Cortex of kidney (tissue), 1 donor: ENCODE measurements at places on chromosomes 11 and 22.

- DNase-seq: no peak
Measured at GRCh38 chr11:119550053-119550752, 127.2 kb upstream of the THY1 start.

GRCh38 chr11:98568013-98568412 is 452.7 kb upstream of the CNTN5 start:
- DNase-seq: no peak

DNA sequence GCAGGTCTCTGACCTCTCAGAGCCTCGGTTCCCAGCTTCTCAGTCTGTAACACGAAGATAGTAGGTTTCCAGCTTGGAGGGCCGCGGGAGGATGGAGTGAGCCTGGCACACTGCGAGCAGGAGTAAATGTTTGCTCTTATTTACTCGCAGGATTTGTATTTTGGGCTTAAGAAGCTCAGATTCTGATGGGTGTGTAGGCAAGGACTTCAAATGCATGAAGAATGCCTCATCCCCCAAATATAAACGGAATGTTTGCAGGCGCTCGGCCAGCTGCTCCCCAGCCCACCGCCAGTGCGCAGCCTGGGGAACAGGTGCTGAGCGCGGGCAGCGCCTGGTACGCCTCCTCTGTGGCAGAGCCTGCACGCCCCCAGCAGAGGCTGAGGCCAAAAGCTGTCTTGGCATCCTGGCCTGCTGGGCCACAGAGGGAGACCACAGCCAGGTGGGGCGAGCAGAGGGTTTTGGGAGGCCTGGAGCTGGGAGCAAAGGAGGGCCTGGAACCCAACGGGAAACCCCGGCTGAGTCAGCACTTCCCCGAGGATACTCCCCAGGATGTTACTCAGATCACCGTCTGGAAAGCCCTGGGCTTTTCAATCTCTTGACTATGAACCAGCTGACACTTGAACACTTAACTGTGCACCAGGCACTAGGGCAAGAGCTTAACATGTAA is 9.4 kb downstream of the EHD1 start:
- no peak for DNase-seq

DNA sequence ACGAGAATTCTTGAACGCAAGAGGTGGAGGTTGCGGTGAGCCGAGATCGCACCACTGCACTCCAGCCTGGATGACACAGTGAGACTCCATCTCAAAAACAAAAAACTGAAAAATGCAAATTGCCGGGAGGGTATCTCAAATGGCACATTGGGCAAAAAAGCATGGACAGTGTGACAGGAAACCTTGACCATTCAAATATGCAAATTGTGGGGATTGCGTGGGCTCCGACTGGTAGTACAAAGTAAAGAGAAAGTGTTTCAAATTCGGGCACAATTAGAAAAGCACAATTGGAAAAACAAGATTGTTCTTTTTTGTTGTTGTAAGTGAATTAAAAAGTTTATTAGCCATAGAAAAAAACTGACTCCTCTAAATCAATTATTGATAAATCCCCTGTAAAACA is 56.7 kb upstream of the NUP160 start:
- no peak for DNase-seq

GRCh38 chr11:109641549-109641948 is 219.6 kb downstream of the C11orf87 start:
- no peak for DNase-seq

GRCh38 chr11:101987370-101987769 is 59.9 kb upstream of the CFAP300 start:
- DNase-seq: no peak

DNA sequence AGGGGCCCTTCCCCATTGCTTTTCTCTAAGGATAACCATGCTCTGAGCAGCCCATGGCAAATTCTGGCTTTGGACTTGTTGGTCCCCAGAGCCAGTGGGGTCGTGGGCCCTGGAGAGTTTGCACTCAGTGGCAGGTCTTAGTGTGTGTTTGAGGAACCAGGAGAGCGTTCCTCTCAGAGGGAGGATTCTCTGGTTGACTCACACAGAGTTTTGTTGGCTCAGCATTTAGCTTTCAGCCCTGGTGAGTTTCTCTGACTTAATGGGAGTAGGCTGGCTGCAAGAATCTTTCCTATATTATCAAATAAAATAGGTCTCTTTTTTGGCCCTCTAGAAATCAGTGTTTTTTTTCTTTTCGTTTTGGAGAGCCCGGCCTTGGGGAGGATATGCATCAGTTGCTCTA is 20.9 kb downstream of the ST14 start:
- DNase-seq: no peak

DNA sequence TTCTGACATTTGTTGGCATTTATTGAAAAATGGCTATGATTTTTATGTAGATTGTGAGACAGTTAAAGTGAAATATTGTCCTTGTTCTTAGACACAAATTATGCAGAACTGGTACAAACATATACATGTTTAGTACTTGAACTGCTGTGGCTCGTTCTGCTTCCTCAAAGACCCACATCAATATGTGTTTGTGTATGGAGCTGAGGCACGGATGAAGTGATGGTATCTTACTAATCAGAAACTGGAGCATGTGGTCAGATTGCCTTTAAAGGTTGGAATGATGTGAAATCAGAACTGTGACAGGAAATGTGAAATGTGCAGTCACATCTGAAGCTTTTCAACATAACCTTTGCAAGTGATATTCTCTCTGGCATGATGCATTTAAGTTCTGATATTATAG is 130.4 kb downstream of the NAV2 start:
- DNase-seq: no peak

- DNase-seq: no peak
Measured at GRCh38 chr11:46554213-46555147, 39.3 kb downstream of the AMBRA1 start.

DNA sequence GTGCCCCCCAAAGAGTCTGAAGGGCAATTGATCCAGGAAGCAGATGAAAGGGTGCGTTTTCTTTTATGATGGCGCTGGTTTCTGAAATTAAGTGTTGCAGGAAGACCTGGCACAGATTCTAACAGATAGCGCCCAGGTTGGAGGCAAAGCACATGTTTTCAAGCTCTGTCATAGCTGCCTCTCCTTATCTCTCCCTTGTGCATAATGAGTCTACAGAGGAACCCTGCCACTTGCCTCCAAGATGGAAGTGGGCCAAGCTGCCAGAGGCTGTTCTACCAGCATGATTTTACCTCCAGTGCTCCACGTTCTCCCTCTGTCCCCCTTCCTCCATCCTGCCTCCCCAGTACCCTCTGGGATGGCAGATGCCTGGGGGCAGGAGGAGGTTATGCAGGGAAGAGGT is 30.0 kb upstream of the TLCD5 start:
- DNase-seq: no peak

DNA sequence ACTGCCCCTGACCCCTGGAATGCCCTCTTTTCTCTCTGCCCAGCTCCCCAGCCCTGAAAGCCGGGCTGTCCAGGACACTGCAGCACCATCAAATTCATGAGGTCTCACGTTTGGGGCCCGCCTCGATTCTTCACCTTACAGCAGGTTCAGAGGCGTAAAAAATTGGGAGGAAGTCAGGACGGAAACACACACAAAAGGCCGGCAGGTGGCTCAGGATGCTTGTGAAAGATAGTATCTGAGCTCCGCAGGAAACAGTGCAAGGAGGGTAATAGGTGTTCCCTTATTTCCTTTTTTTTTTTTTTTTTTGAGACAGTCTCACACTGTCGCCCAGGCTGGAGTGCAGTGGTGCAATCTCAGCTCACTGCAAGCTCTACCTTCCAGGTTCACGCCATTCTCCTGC is 4.1 kb downstream of the RFPL2 start:
- DNase-seq: no peak

- DNase-seq: no peak
Measured at GRCh38 chr11:98630736-98631135, 390.0 kb upstream of the CNTN5 start.

DNA sequence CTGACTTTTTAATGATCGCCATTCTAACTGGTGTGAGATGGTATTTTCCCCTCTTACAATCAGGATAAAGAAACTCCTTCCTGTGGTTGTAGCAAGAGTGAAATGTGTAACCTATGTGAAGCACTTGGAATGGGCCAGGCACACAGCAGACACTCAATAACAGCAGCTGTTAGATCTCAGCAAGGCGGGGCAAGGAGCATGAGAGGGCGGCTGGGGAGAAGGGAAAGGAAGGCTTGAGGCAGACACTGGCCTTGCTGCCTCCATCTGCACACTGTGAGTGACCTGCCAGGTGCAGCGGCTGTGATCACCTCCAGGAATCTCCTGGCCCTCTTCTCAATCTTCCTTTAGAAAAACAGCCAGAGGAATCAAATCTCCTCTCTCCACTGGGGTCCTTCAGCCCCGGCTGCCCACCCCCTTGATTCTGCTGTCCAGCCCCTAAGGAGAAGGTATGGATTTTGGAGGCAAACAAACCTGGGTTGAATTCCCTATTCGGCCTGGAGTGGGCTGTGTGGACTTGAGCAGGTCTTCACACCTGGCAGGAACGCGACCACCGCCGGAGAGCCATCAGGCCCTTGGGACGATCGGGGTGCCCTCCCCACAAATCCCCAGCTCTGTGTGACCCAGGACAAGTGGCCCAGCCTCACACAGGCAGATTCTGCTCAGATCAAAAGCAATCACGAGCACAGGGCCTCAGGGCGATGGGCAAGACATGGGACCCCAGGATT is 49.0 kb downstream of the RPUSD4 start:
- DNase-seq: no peak

- no peak for DNase-seq
Measured at GRCh38 chr11:68264741-68265540, 6.8 kb downstream of the C11orf24 start.

- no peak for DNase-seq
Measured at GRCh38 chr11:40376331-40376730, 1083.1 kb downstream of the LRRC4C start.

GRCh38 chr11:92180226-92180625 is 44.4 kb upstream of the FAT3 start:
- no peak for DNase-seq

GRCh38 chr11:129803533-129803932 is 12.1 kb upstream of the TMEM45B start:
- DNase-seq: no peak

DNA sequence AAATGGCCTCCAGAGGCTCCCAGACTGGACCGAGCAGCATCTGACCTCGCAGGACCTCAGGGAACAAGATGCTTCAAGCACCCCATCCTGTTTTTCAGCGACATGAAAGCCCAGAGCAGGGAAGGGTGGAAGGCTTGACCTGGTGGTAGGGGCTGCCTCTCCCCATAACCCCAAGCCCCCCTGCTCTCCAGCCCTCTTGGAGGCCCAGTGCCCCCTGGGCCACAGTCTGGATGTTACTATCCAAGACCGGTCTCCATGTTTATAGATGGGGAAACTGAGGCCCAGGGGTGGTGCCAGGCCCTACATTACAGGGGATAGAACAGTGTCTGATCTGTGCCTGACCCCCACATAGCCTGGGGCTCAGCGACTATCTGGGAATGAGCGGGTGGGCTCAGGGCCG is 7.0 kb downstream of the FGF3 start:
- DNase-seq: no peak

DNA sequence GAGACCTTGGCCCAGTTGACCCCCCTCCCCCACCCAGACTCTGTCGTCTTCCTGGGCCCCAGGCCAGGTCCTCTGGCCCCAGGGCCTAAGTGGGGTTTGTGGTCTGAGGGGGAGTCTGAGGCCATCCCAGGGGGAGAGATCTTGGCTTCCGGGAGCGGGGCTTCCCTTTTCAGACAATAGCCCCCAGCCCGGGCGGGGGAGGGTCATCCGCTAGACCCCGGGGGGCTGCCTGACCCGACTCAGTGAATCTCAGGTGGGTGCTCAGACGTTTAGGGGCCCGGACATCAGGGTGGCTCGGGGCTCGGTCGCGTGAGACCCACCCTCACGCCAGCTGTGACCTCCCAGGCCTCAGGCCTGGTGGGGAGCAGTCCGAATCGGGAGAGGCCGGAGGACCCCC is 609 bp downstream of the MAPK11 start:
- no peak for DNase-seq
